Neural progenitor cell (in vitro differentiated cells): ENCODE measurements at places on chromosomes 7 and 10.

- no peak for DNase-seq
These were observed 55.3 kb upstream of the FGL2 start for GRCh38 chr7:77254915-77255314.

DNA sequence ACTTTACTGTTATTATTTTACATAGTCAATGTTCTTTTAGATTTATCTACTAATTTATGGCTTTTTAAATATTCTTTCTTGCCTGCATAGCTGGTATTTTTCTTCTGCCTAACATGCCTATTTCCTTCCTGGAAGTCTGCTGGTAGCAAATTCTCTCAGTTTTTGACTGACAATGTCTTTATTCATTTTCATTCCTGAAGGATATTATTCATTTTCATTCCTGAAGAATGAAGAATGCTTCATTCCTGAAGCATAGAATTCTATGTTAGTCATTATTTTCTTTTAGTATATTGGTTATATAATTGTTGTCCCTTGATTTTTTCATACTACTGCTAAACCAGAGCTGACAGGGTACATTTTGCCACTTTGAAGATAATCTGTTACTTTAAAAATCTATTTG is 41.8 kb downstream of the TMEM168 start:
- DNase-seq: no peak

GRCh38 chr7:128827971-128828711 is 2.1 kb upstream of the FLNC start:
- DNase-seq: peak; percentile 20

DNA sequence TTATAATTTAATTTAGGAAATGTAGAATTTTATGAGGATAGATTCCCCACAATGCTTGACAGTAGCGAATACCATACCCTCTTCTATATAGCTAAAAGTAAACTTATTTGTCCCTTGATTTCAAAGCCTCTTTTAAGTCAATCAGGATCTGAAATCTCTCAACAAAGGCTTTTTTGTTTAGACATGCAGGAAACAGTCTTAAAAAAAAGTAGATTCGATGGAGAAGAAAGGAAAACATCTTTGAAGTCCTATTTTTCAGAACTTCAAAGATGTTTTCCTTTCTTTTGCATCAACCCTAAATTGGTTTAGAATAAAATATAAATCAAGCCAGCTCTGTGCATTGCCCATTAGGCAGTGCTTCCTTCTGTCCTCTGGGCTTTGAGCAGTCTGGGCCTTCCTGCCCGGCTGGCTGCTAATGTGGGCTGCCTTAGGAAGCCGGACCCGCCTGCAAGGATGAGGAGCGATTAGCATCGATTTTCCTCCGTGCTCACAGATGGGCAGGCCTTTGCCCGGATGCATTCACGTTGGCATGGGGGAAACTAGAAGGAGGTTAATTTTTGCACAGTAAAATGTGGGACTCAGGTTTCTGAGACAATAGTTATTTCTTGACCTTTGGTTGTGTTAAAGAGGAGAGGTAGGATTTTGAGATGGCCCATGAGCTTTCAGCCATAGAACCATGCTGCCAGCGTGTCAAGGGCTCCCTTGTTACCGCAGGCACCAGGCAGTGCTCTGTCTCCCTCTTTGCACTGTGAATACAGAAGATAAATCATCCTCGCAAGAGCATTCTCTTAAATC is 15.5 kb downstream of the MSRB2 start:
- DNase-seq: peak; percentile 33

DNA sequence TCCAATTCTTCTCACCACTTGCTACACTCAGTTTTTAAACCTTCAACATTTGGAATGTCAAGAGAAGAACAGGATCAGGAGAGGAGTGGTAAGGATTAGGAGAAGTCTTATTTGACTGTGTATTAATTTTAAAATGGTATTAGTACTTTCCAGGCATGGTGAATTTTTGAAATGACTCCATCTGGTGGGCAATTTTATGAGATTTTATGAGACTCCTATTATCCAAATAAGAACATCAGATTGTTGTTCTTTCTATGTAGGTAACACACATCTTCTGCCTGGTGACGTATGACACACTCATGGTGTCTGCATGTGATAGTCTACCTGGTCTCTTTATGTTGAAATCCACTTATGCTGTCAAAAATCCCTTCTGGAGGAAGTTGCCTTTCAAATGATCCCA is 51.0 kb downstream of the SLC13A1 start:
- no peak for DNase-seq

- no peak for DNase-seq
These were observed 30.3 kb upstream of the CREB3L2 start for GRCh38 chr7:138032186-138032585.
